Caudate nucleus (tissue), 63 donors: ENCODE measurements at places on chromosomes 12 and 14.

GRCh38 chr14:25431211-25432076 lies 381.5 kb upstream of the STXBP6 start:
- DNase-seq = no peak

- no peak for DNase-seq
Observed at GRCh38 chr14:67500981-67501380, 12.5 kb upstream of the TMEM229B start.

GRCh38 chr12:49255857-49256637 lies 8.8 kb upstream of the TUBA1C start:
- DNase-seq = no peak

GRCh38 chr12:51905471-51906429 lies 1.6 kb upstream of the ACVRL1 start:
- no peak for DNase-seq

DNA sequence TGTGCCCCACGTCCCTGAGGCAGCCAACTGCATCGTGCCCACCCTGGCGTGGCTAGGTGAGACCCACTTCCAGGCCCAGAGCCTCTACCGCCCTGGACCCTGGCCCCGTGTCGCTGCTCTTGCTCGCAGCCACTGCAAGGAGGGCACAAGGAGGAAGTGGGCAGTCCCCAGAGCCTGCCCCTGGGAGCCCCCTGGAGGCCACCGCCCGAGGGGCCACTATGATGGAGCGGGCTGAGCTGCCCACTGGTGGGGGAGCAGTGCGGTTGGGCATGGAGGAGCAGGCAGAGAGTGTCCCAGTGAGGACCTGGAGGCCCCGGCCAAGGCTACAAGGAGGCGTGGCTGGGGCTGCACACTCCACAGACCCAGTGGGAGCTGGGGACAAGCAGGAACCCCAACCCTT lies 323.6 kb downstream of the PCNX1 start:
- no peak for DNase-seq

DNA sequence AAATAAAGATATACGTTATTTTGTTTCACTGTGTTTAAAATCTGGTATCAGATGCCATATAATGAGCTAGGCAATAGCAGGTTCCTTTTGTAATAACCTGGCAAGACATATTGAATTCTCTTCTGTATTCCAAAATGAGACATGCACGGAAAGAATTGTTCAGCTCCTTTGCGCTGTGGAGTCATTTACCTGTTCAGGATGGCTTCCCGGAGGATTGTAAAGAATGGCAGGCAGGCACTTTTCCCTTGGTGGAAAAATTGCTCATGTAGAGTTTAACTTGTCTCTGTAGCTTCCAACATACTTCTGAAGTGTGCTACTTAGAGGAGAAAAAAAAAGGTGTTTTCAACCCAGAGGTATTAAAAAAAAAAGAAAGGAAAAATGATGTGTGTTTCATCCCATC lies 805.2 kb downstream of the GALC start:
- no peak for DNase-seq

- DNase-seq = no peak
Observed at GRCh38 chr12:39369756-39370155, 73.2 kb downstream of the KIF21A start.

DNA sequence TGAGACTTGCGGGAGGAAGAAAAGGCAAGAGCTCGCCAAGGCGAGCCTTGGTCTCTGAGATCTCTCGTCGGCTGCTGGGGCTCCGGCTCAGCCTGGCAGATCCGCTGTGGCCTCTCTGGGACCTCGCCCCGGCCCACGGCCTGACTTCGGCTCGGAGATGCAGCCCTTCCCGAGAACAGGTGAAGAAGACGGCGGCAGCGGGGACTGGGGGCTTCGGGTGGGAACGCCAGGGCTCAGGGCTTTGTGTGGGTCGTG lies 6.0 kb upstream of the HOXC9 start:
- no peak for DNase-seq

DNA sequence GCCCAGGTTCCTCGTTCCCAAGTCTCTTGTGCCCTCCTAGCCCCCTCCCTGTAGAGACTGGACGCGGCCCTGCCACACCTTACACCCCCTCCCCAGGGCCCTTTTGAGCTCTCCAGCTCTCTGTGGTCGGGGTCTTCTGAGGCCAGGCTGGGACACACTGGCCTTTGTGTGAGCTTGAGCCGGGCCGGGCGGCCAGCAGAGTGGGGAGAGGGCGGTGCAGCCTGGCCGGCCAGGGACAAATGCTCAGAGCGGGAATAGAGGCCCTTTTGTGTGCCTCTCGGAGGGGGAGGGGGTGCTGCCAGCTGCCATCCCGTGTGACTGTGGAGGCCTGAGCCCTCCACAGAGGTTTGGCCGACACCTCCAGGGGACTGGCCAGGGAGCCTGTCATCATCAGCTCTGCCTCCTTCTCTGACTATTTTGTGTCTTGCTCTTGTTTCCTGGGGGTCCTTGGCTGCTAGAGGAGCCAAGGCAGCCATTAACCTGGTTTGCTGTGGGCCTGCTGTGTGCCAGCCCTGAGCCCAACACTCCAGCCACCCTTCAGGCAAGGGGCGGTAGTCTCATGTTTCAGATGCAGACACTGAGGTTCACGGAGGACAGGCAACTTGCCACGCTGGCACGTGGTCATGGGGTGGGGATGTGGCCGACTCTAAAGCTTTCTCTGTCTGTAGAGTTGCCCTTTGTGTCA lies 13.6 kb downstream of the FAM222A start:
- peak; percentile 86 for DNase-seq

DNA sequence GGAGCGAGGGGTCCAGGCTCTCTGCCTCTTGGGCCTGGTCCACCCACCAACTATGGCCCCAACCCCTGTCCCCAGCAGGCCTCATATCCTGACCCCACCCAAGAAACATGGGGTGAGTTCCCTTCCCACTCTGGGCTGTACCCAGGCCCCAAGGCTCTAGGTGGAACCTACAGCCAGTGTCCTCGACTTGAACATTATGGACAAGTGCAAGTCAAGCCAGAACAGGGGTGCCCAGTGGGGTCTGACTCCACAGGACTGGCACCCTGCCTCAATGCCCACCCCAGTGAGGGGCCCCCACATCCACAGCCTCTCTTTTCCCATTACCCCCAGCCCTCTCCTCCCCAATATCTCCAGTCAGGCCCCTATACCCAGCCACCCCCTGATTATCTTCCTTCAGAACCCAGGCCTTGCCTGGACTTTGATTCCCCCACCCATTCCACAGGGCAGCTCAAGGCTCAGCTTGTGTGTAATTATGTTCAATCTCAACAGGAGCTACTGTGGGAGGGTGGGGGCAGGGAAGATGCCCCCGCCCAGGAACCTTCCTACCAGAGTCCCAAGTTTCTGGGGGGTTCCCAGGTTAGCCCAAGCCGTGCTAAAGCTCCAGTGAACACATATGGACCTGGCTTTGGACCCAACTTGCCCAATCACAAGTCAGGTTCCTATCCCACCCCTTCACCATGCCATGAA lies 8.6 kb downstream of the ARHGAP9 start:
- DNase-seq = no peak

DNA sequence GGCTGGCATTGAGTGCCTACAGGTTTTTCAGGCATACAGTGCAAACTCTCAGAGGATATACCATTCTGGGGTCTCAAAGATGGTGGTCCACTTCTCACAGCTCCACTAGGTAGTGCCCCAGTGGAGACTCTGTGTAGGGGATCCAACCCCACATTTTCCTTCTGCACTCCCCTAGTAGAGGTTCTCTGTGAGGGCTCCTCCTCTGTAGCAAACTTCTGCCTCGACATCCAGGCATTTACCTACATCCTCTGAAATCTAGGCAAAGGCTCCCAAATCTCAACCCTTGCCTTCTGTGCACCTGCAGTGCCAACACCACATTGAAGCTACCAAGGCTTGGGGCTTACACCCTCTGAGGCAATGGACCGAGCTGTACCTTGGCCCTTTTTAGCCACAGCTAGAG lies 179.2 kb downstream of the CCDC91 start:
- DNase-seq = no peak

GRCh38 chr12:32906399-32907165 lies 10.0 kb upstream of the PKP2 start:
- DNase-seq = no peak

DNA sequence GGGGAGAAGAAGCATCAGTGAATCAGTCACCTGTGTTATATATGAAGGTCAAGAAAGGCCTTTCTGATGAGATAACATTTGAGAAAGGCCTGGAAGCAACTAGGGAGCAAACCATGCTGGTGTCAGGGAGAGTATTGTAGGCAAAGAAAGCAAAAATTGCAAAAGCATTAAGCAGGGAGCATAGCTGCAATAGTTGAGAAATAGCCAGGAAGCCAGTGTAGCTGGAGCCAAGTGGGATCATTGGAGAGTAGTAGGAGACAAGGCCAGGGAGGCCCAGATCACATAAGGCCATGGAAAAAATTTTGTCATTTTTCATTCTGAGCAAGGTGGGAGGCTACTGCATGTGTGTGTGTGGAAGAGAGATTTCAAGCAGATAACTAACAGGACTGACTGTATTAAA lies 18.8 kb upstream of the MAGOHB start:
- no peak for DNase-seq

DNA sequence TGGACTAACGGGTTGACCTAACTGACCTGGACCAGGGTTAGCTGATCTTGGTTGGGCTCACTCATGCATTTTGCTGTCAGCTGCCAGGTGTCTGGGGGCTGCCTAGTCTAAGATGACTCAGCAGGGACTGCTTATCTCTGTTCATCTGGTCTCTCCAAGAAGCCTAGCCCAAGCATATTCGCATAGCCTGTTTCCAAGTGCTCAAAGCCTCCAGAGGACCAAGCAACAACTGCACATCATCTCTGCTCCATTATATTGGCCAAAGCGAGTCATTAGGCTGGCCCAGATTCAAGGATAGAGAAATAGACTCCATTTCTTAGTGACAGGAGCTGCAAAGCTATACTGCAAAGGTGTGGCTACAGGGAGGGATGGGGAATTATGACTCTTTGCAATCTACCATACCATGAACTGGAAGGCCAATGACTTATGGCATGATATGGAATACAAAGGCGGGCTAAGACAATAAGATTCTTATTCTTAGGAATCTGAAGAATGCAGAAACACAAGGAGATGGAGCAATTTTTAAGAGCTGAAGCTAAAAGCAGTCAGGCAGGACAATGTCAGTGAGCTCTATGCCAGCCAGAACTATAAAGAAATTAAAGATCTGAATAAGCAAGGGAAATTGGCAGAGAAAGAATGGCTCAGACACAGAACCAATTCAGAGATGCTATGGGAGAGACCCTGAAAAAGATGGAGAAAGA lies 194.6 kb upstream of the FSCB start:
- no peak for DNase-seq

- DNase-seq = no peak
Observed at GRCh38 chr12:25101092-25101445, 93.9 kb downstream of the DNAI7 start.

- no peak for DNase-seq
Observed at GRCh38 chr12:86727160-86727559, 471.0 kb upstream of the MGAT4C start.

DNA sequence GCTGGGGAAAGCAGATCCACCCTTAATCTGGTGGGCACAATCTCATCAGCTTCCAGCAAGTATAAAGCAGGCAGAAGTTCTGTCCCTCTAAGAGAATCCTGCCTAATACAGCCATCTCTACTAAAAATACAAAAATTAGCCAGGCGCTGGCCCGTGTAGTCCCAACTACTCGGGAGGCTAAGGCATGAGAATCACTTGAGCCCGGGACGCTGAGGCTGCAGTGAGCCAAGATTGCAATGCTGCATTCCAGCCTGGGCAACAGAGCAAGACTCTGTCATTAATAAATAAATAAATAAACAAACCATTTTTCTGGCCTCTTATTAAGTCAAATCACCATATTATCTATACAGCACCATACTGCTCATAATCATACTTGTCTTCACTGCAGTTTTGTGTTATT lies 111.2 kb downstream of the MED13L start:
- DNase-seq = no peak

- DNase-seq = no peak
Observed at GRCh38 chr12:111076611-111077451, 156.5 kb upstream of the MYL2 start.

- DNase-seq = no peak
Observed at GRCh38 chr12:120076651-120077050, 39.9 kb downstream of the RAB35 start.

- no peak for DNase-seq
Observed at GRCh38 chr14:36028218-36028617, 148.3 kb downstream of the PTCSC3 start.

DNA sequence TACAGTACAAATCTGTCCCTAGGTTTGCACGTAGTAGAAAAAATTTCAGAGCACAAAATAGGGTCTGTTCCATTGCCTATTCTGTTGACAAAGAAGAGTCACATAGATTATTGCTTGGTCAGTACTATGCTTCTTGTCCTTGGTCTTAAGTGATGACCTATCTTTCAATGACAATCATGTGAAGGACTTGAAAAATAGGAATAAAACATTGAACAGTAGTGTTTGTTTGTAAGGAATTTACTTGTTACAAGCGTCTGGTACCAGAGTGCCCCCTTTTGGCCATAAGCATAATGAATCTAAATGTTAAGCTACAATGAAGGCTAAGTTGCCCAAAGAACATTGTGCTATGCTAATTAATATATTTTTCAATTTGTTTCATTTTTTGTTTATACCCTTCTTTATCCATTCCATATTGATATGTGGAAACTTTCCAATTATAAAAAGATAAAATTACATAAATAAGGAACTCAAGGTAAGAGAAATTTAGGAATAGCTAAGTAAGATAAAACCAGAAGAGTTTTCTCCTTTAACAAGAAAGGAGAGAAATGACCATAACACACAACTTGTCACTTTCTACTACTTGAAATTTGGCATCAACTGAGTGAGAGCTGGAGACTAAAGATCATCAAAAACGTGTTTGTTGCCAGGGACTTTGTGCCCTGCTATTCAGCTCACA lies 204.7 kb downstream of the EPS8 start:
- DNase-seq = no peak

GRCh38 chr12:130966443-130967030 lies 12.8 kb downstream of the ADGRD1 start:
- DNase-seq = no peak
